Left kidney (tissue), 8 donors: ENCODE measurements at places on chromosomes 2 and 18.
A peak's percentile ranks its signal among the peaks of the same experiment; 100 is the strongest.

DNA sequence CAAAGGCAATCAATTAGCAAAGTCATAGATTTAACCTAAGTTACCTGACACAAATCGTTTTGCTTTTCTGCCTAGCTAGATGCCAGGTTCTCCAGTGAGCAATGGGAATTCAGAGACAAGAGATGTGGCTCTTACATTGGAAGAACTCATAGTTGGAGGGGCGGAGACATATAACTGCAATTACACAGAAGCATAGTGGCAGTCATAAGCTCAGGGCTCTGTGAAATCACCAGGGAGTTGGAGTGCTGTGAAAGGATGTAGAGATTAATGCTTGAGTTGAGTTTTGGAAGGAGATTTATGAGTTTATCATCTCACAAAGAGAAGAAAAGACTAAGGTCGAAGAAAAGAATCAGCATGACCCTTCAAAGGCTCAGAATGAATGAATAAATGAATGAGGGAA, 457.2 kb upstream of the TRIB2 start:
- DNase-seq = no peak

GRCh38 chr2:143742581-143742980, 613.4 kb downstream of the ARHGAP15 start:
- DNase-seq = no peak

GRCh38 chr18:6718267-6718666, 11.2 kb upstream of the ARHGAP28 start:
- DNase-seq = no peak

- DNase-seq = no peak
Measured at GRCh38 chr2:216572582-216573578, 60.3 kb upstream of the IGFBP2 start.

DNA sequence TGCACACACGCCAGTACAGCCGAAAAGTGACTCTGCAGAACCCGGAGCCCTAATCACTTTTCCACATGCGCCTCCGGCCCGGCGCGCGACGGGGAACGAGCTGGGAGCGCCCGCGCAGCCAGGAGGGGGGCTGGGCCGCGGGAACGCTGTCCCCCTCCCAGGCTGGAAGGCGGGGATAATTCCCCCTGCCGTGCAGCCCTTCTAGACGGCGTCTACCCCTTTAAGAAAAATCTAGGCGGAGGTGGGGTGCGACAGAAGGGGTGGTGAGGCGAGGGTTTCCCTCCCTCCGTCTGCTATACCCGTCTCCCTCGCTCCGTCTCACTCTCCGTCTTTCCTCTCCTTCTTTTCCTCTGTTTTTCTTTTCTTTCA, 2.4 kb downstream of the CYP26B1 start:
- DNase-seq = no peak

DNA sequence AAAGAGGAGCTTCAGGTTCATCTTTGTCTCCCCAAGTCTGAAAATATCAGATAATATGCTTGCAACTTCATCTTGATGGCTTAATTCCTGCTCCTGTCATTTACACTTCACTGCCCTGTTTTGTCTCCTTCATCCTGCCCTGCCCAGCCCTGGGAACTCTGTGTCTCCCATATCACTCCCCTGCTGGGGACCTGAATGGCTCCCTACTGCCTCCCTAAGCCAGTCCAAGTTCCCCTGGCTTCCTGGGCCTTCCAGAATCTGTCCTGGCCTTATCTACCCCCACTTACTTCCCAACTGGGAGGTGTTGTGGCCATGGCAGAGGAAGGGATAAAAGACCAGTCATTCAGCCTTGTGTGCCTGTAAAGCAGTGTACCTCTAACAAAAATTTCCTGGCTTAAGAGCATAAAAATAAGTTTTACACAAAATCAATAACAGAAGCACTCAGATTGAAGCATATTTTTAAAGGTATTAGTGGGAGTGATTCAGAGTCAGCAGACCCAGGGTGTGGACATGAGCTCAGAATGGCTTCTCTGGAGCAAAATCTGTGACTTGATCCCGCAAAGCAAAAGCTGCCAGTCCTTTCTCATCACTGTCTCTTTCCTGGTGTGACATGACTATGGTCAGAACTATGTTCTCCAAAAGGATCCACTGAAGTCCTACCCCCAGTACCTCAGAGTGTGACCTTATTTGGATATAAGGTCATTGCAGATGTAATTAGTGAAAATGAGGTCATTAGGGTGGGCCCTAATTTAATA, 59.1 kb downstream of the INO80C start:
- DNase-seq = no peak

DNA sequence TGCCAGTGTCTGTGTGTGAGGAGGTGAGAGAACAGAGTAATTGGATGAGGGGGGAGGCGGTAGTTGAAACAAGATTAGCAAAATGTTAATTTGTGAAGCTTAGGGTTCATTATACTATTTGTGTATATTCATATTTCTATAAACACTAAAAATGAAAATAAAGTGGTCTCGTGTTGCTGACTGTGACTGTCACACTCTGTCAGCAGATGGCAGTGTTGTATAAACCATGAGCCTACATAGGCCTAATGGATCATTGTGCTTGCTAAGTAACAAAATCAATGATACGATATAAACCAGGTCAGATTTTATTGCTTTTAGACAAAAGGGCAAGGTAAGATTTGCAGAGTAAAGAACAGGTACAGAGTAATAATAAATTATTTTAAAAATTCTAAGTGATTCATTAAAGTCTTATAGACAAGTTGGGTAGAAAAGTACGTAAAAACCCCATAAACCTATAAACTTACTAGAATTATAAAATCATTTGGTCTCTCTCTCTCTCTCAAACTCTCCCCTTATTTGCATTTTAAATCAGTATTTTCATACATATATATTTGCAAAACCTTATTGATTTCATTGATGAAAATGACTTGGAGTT, 182.7 kb downstream of the RPIA start:
- DNase-seq = peak; percentile 46
